Cardiac septum (tissue), 1 donor: ENCODE measurements at places on chromosomes 11 and 22. TPM values are rescaled to one million over a fixed set of nuclear protein-coding genes. Genes with fewer than 3 reads are reported as not detected.

Gene SMC1B
- total RNA-seq = not detected

Gene MUC2
- total RNA-seq = 0.03 TPM

DNA sequence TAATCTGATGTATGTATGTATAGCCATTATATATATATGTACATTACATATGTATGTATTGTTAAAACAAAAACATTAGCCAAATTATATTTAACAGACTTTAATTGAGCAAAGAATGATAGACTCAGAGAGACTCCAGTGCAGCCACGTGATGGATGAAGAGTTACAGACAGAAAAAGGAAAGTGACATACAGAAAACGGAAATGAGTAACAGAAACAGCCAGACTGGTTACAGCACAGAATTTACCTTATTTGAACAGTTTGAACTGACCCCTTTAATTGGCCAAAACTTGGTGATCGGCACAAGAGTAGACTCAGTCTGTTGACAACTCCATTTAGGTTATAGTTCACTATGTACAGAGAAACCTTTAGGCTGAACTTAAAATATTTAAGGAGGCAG, 35.0 kb downstream of the CHORDC1 start:
- DNase-seq = no peak

GRCh38 chr11:75475767-75476650, 43.0 kb upstream of the KLHL35 start:
- no peak for DNase-seq

- DNase-seq = no peak
Measured at GRCh38 chr11:64804346-64805210, 1.6 kb upstream of the MAP4K2 start.

GRCh38 chr11:74147199-74147929, 23.4 kb downstream of the C2CD3 start:
- DNase-seq = no peak
